ENCODE measurements at places on chromosomes 2 and 18.

- DNase-seq: peak; percentile 58
Measured at GRCh38 chr18:62790871-62791772, 75.8 kb downstream of the PHLPP1 start.

- no peak for DNase-seq
Measured at GRCh38 chr18:47545613-47546012, 294.2 kb upstream of the SKOR2 start.

- peak; percentile 18 for DNase-seq
Measured at GRCh38 chr2:226794196-226794661, 5.4 kb downstream of the IRS1 start.

- peak; percentile 20 for DNase-seq
Measured at GRCh38 chr18:79856119-79857007, 58.6 kb downstream of the KCNG2 start.

GRCh38 chr2:21203976-21204375 is 80.2 kb downstream of the TDRD15 start:
- no peak for DNase-seq

DNA sequence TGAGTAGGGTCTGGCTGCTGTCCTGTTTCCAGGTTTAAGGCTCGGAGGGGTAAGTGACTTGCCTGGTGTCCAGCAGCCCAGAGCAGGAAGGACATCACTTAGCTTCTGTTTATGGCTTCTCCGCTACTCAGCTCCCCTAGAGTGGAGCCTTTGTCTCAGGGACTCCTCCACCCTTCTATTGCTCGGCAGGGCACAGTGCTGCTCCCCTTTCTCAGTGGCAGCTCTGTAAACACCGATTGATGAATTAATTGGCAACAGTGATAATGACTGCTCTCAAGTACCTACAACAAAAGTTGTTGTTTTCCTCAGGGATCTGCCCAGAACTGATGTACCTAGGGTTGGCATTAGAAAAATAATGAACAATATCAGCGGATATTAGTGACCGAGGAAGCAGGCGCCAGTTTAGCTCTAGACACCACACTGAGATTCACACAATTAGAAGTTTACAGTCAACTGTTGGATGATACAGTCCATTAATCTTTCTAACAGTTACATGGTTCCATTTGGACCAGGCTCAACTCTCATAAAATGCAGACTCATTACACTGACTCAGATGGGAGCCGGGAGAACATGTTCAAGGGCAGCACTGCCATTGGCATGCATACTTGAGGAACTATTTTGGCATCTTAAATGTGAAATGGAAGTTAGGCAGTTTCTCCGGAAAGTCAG is 265.7 kb downstream of the MTX2 start:
- DNase-seq: peak; percentile 75

DNA sequence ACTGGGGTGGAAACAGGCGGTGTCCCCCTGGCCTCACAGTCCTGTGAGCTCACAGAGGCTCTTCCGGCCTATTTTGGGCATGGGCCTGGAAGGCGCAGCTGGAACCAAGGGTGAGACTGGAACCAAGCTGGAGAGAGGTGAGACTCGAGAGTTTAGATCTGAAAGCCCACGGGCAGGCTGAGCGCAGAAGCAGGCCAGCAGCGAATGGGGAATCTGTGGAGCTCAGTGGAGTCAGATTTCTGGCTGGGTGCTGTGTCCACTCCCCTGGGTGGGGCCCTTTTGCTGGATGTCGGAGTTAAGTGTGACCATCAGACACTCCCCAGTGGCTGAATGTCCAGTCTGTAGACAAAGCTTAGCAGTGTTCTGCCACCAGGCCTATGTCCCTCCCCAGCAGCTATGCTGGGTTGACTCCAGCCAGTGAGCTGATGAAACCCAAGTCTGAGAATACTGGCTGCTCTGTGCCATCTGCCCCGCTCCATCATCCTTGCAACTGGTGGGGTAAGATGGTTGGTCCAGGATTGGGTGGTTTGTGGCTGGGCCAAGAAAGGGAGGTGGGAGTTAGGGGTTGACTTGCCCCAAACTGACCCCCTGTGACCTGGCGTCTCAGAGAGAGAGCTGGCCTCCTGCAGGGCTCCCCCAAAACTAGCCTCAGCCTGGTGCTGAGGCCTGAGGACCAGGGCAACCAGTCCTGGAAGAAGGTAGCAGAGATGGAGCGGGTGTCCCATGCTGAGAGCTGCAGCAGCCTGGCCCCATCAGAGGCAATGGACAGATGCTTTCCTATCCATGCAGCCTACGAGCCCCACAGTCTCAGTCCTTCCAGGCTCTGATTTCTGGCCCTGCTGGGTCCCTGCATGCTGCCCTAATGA is 34.4 kb downstream of the CYP26B1 start:
- DNase-seq: no peak

DNA sequence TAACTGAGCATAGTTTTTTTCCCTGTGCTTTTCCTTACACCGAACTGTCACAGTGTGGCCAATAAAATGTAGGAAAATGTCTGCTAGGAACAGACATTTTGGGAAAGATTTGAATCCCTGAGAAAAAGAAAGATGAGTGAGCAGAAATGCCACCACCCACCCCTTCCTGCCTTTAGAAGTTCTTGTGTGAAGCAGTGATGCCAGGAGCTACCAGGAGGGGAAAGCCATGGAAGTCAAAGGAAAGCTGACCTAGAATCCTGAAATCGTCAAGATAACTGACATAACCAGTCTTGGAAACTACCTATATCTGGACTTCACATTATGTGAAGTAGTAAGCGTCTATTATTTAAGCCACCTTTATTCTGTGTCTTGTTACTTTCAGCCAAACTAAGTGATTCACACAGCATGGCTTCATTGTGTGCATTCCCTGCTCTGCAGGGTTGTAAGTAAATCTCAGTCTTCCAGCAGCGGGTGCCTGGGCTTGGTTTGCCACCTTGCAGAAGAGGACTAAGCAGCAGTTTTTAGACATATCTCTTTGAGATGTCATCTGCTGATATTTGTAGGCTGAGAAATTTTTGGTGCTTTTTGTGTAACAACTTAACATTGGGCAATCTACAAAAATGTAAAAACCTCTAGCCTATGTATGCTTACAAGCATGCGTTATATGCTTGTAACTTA is 11.2 kb upstream of the SPRED2 start:
- DNase-seq: peak; percentile 35

DNA sequence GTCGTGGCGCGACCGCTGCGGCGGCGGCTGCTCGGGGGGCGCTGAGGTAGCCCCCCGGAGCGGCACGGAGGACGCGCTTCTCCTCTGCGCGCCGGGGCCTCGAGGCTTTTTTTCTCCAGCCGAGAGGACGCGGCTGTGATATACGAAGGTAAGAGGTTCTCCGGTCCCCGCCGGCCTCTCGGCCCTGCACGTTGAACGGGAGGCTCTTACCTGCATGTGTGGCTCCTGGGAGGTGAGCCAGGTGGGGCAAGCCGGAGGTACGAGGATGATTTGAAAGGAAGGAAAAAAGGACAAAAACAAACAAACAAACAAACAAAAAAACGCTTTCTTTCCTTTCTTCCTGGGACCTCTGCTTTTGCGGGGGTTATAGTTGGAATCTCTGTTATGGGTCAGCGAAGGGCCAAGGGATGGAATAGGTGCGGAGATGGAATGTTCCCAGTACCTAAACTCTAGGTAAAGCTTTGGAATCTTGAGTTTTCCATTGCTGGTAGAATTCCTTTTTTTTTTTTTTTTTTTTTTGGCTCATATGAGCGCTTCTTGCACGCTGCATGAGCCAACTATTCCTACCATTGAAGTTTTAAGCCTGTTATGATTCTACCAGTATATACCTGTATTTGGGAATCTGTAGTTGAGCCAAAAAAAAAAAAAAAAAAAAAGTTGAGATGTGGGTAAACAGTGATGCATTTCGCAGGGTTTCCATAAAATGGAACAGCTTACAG is 674 bp downstream of the PTPN4 start:
- DNase-seq: no peak

DNA sequence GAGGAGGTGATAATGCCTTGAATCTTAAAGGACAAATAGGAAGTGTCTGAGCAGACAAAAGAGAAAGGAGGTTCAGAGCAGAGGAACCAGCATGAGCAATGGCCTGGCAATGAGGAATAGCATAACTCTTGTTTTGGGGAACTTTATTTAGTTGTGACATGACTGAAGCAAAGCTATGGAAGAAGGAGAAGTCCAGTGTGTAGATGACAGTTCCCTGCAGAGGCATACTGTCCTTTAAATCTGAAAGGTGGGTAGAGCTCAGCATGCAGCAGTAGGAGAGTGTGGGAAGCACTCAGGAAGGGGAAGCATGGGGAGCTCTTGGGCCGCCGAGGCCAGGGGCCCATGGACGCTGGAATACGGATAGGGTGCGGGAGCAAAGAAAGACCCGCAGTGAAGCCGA is 173.8 kb downstream of the SEPTIN10 start:
- no peak for DNase-seq

DNA sequence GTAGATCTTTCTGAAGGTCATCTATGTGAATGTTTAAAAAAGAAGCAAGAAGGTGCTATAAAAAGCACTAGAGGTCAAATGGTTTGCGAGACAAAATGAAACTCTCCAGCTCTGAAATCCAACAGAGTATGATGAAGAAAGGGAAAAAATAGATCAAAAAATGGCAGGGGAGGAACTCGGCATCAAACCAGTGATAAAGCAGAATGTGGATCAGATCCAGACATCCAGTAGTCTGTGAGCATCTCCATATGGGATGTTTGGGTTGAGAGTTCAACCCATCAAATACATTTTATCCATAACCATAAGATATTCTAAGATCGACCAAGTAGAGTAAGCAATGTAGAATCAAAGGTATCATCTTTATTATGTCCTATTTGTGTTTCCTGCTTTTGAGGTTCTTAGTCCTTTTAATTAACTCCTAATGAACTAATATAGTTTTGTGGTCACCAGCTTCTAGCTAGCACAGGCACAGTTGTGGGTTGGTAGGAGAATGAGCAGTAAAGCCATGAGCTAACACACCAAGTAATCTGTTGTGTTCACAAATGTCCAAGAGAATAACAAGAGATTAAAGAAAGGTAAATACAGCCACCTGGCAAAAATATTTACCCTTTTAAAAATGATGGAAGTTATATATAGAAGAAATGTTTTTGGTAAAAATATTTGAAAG is 160.9 kb downstream of the NEDD4L start:
- no peak for DNase-seq

- DNase-seq: no peak
Measured at GRCh38 chr2:72613931-72614330, 211.9 kb downstream of the EXOC6B start.

DNA sequence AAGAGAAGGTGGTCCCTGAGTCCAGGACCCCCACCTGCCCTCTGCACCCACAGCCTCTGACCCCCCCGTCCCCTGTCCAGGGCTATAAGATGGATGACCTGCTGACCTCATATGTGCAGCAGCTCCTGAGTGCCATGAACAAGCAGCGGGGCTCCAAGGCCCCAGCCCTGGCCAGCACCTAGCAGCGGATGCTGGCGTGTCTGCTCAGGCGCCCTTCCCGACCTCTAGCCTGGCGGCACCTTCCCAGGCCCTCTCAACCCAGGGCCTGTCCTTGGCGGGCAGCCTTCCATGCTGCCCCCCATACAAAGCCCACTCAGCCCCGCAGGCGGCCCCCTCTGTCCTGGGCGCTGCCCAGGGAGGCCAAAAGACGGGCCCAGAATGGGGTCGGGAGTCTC is 8.7 kb upstream of the GPR17 start:
- DNase-seq: no peak

GRCh38 chr2:99615247-99615771 is 125.5 kb upstream of the REV1 start:
- no peak for DNase-seq

DNA sequence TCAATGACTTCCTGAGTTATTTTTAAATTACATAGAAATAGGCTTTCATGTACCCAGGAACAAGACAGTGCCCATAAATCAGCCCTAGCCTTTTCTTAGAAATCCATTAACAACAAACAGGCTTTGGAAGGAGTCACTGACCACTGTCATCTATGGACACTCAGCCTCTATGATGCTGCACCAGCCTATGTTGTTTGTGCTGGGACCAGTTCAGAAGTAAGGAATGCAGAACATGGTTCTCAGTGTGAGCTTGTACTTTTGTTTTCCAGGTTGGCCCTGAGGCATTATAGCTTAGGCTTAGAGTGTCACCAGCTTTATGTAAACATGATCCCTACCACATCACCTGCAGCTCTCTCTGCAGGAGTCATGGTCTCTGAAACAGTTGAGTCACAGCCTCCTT is 335.7 kb upstream of the CDH7 start:
- no peak for DNase-seq

DNA sequence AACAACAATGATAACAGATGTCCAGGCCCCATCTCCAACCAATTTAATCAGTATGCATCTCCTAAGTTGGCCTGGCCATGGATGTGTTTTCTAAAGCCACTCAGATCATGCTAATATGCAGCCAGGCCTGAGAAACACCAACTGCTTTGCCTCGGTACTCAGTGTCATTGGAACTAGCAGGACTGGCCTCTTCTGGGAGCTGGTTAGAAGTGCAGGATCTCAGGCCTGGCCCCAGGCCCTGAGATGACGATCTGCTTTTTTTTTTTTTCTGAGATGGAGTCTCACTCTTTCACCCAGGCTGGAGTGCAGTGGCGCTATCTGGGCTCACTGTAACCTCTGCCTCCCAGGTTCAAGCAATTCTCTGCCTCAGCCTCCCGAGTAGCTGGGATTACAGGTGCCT is 69.1 kb downstream of the IRS1 start:
- peak; percentile 22 for DNase-seq

- DNase-seq: peak; percentile 69
Measured at GRCh38 chr2:180291060-180291459, 284.0 kb upstream of the CWC22 start.

DNA sequence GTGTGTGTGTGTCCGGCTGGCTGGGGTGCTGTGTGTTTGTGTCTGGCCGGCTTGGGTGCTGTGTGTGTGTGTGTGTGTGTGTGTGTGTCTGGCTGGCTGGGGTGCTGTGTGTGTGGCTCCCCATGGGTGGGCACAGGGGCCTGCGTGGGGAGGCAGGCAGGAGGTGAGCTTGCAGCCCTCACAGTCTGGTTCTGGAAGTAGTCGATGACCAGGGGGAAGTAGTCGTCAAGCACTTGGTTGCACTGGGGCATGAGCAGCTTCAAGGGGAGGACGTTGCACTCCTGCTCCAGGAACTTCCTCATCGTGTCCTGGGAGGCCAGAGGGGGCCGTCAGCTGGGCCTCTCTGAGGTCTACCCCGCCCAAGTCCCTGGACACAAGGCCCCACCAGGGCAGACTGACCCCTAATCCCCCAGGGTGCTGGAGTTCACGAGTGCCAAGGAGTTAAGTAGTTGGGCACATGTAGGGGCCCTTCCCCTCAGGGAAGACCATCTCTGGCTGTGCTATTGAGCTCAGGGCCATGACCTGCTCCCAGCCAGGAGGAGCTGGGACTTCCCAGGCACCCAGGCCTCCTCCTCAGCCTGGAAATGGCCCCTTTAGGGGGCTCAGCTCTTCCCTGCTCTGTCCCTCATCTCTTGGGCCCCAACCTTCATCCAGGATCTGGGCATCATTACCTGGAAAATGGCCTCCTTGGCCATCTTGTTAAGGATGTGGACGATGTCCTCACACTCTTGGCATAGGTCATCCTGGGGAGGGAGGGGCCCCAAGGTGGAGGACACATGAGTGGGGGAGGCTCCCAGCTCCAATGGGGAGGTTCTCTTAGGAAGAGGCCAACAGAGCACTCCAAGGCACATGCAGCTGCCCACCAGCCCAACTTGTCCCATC is 1.3 kb downstream of the SFTPB start:
- no peak for DNase-seq

GRCh38 chr18:366466-367061 is 98.7 kb upstream of the THOC1 start:
- no peak for DNase-seq
